CD4-positive, alpha-beta T cell treated with Interleukin-2 at 100 ng/mL for 4 hours (primary cell): ENCODE measurements at places on chromosomes 16 and 17.

- DNase-seq = no peak
Observed at GRCh38 chr17:70947636-70948565, 778.6 kb downstream of the KCNJ2 start.

DNA sequence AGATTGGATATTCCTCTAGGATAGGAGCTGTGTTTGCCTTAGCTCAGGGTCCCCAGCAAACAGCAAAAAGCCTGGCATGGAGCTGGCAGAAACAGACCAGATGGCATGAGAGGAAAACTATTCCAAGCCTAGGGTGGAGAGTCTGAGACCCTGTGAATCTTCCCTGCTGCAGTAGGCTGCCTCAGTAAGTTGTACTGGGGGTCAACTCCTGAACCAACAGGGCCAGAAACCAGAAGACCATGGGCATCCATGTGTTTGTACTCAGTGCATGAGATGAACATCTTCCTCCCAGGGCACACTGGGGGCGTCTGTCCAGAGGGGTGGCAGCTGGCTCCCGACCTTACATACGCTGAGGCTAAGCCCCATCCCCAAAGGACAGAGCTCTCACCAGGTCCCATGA lies 214.4 kb downstream of the C16orf78 start:
- no peak for DNase-seq

- DNase-seq = no peak
Observed at GRCh38 chr16:169014-169413, 3.2 kb downstream of the HBM start.

DNA sequence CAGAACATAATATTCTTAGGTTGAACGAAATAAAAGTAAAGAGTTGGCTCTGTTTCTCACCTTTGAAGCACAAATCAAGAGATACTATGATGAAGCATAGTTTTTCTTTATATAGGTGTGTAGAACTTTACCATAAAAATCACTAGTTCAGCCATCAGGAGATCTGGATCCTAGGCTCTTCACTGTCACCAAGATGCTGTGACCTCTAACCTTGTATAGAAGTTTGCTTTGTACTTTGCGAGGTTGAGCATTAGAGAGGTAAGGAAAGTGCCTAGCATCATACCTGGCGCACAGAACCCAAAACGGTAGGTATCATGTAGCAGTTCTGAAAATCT lies 553 bp upstream of the CDC6 start:
- DNase-seq = no peak

GRCh38 chr16:27739606-27740357 lies 189.8 kb downstream of the KATNIP start:
- no peak for DNase-seq

DNA sequence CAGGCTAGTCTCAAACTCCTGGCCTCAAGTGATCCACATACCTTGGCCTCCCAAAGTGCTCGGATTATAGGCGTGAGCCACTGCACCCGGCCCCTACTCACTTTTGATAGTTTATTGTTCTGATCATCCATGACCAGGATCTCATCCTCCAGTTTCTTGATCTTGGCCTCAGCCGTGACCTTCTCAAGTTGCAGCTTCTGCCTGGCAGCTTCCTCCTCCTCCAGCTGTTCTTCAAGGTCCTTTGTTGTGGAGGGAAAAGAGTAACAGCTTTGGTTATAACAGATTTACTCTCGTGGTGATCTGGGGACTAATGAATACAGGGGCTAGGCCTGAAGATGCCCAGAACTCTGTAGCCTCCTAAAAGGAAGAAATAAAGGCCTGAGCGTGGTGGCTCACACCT lies 89.9 kb downstream of the NDE1 start:
- DNase-seq = no peak

GRCh38 chr17:16569358-16569712 lies 331 bp upstream of the ZNF287 start:
- no peak for DNase-seq

DNA sequence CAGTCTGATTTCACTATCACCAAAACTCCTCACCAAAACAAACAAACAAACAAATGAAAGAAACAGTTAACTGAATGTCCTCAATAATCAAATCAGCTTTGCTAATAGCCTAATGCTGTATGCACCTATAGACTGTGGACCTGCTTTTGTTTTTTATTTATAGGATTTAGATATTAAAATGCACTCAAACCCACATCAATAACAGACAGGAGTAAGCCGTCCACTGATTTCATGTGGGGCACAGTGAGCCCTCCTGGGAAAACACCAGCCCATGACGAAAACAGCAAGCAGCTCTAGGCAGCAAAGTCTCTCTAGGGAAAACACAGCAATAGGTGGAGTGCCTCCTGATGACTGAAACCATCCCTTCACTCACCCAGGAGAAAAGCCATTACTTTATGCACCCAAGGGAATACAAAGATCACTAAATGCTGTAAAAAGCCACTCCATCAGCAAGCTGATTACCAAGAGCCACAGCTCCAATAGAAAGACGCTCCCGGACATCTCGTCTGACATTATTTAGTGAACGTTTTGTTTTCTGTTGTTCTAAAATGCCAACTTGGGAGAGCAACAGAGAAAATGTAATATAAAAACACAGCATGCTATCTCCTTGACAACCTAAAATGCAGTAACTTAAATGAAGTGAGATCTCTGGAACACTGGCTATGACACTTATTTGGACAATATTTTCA lies 47.8 kb downstream of the ANKFY1 start:
- DNase-seq = no peak

GRCh38 chr16:80804526-80805383 lies at the start of gene CDYL2:
Gene CDYL2, minus strand, starts transcription at chr16:80804598. Its CDS starts 425 bp downstream, at chr16:80804173.
- peak; percentile 45 for DNase-seq

- no peak for DNase-seq
Observed at GRCh38 chr16:6976716-6977115, 355.9 kb upstream of the RBFOX1 start.

- no peak for DNase-seq
Observed at GRCh38 chr16:56266641-56267607, 75.6 kb downstream of the GNAO1 start.

- DNase-seq = no peak
Observed at GRCh38 chr17:10603931-10604330, 53.2 kb downstream of the MYH3 start.

GRCh38 chr17:40779181-40779909 lies 3.0 kb downstream of the KRT27 start:
- DNase-seq = no peak

DNA sequence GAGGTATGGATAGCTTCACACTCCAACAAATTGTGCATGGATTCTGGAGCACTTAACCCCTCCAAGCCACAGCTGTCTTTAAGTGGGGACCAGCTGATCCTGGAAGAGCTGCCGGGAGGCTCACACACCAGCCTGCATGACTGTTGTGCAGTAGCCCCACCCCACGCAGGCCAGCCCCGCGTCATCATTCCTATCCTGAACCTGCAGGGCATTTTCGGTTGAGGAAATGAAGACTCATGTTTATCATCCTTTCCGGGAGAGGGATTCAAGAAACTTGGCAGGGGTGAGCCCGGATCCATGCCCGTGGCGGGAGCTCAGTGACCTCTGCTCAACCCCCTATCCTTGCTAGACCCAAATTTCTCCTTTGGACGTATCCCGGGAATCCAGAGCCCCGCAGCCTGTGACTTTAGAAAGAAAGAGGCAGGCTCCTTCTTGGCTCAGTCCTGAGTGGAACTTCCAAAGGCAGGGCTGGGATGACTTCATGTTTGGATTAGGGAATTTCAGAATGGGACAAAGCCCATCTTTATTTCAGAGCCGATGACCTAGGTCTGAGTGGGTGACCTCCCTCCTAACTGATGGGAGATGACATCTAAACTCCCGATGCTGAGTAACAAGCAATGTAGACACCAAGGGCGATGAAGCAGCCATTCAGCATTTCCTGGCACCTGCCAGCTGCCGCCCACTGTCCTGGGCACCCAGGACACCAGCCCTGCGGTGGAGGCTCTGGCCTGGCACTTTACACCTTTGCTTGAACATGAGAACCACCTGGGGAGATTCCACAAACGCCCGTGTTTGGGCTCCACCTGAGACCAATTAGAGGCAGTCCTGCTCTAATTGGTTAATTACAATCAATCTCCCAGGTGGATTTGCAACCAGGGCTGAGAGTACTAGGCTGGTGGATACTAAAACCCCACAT lies 43.3 kb upstream of the CMIP start:
- DNase-seq = no peak

DNA sequence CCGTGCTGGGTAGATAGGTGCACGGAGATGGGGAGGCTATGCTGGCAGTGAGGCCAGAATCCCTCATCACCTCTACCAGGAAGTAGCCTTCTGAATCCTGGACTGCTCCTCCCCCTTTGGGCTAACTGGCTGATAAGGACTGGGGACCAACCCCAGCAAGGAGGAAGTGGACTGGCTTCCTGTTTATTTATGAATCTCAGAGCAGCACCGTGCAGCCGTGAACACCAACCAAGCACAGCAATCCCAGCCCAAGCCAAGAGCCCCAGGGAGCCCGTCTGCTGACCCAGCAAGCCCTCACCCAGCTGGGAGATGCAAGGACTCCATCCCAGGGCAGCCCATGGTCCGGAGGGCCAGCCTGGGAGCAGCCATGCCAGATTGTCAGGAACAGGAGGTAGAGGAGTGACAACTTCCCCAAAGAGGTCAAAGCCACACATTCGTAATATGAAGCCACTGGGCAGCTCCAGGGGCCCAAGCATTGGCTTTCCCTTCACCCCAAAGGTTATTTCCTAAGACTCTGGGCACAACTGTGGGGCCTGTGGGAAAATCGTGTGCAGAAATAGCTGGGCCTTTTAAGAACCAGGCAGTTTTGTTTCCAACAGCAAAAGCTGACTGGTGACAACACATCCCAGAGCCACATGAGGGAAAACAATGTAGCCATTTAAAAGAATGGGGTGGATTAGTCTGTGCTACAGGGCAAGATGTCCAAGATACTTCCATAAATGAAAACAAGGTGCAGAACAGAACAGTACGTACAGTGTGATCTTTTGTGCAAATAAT lies 23.9 kb downstream of the PHB1 start:
- peak; percentile 22 for DNase-seq

DNA sequence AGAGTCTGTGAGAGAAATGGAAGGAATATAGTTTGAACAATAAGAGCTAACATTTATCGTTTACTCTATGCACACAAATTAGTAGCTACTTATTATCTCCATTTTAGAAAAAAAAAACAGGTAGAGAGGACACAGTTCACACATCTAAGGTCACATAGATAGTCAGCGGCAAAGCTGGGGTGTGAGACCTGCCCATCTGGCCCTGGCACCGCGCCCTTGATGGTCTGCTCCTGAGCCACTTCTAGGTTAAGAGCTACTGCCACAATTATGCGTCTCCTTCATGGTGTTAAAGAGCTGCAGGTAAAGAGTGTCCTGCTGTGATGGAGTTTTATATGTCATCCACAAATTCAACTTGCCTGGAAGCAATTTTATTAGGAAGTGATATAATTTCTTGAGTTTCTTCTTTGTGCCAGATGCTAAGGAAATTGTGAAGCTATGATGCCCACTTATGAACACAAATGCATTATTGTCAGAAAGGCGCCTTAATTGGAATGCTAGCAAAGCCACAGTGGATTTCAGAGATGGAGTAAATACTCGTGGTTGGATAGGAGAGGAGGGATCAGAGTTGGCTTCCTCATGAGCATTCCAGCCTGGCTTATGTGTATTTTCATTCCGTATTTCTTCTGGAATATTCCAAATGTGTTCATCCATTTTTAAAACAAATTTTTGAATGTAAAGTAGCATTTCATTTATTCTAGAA lies 21.3 kb upstream of the MFSD6L start:
- no peak for DNase-seq

- no peak for DNase-seq
Observed at GRCh38 chr17:81270279-81270678, 24.8 kb downstream of the SLC38A10 start.

DNA sequence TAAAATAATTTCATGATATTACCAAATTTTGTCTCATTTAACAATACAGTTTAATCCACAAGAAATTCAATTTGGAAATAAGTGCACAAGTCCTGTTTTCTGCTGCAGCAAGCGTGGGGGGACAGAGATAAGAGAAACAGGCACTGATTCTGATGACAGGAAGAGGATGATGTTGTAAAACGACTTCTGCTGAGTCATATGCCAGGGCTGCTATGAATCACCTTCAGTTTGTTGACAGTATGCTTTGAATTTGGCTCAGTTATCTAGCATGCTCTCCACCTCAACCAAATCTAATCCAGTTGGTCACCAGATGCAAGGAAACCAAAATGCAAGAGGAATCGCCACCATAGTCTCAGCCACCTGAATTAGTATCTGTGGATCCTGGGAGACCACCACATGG lies 244.1 kb upstream of the MON1B start:
- no peak for DNase-seq

DNA sequence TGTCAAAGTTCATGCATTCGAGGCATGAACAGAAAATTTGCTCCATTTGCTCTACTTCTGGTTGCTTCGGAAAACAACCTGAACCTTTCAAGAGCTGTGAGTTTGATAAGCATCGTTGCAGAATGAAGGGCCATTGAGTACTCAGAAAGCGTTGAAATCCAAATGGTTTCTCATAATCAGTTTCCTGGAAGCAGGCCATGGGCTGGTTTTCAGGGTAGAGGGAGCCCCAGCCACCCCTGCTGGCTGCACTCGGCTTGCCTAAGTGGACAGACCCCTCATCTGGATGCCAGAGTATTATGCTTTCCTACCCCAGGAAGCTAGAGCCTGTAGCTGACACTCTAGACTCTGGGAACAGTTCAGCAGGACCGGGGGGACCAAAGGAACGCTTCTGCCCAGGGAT lies 24.4 kb downstream of the SCNN1G start:
- no peak for DNase-seq

DNA sequence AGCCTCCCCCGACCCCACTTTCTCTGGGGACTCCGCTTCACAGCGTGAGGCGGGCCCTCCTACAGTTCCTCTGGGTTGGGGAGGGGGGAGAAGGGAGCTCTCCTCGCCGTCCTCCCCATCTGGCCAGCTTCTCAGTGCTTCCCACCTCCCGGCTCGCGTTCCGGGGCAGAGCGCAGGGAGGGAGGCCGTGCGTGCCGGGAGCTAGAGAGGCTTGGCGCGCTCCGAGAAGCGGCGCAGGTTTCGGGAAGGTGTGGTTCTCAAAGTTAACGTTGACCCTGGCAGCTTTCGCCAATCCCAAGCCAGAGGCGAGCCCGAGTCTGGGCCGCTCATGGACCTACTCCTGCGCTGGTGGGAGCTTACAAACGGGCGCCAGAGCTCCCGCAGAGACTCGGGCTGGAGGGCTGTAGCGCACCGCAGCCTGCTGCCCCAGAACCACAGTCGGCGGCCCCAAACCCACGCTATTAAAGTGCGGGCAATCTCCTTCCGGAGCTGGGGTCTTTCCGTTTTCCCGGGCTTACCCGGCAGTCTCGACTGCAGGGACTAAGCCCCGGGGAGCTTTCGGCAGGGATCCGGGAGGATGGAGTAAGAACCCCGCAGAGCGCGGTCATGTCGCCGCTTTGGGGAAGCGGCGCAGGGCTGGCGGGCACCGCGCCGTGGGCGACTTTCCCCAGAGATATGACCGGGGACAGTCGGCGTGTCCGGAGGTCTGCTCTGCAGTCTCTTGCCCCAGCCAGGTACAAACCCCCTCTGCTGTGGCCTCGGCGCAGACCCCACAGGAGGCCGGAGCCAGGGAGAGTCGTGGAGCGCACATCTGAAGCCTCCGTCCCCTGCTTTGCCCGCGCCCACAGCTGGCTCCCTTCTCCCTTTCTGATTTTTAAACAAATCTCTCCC lies 787 bp downstream of the CDH11 start:
- no peak for DNase-seq
